Activated CD8-positive, alpha-beta T cell treated with anti-CD3 and anti-CD28 coated beads, Interleukin-2, amount 10 ng/mL, durations not matched to agents 7 days and 5 days (primary cell): ENCODE measurements at places on chromosomes 12 and 14.

DNA sequence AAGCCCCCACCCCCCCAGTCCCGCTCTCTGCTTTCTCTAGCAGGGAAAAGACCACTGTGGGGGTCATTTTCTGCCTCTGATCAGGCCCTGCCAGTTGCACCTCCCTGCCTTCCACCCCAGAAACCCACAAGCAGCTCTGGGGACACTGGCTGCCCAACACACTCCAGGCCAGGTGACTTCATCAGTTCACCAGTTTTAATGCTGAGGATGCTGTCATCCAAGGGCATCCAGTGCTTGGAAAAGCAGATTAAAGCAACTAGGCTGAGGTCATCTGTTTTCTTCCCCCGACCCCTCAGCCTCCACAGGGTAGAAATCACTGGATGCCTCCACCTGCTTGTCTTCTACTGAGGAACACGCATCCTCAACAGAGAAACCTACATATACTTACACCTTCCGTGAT is 282.4 kb downstream of the DPF3 start:
- peak; percentile 12 for DNase-seq

DNA sequence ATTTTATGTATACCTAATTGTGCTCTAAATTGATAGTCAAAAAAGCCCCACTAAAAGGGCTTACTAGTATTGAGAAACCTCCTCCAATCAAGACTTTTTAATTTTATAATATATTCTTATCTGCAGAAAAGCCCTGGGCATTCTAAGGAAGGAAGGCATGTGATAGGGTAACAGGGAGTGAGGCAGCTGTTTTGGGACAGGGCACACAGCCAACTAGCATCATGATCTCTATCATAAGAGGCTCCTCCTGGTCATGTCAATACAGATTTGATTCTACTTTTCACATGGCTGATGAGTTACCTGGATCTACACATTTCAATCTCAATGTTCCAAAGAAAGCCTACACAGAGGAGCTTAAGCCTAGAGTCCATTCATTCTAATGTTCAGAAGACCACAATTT is 9.1 kb downstream of the ADAM20 start:
- no peak for DNase-seq

DNA sequence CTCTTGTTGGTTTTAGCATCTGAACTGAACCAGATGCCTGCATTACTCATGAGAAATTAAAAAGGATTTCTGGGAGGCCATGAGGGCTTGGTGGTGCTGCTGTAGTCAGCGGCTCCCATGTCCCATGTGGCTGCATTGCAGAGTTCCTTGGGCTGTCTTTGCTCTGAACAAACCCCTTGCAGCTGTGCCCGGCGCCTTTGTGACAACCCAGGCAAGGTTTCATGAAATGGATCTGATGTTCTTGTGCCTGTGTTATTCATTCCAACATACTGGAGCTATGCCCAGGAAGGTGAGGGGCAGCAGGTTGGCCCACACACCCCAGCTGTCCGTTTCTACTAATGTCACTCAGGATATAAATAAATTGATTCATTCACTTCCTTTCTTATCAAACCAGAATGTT is 40.8 kb downstream of the TGFB3 start:
- DNase-seq, result no peak

DNA sequence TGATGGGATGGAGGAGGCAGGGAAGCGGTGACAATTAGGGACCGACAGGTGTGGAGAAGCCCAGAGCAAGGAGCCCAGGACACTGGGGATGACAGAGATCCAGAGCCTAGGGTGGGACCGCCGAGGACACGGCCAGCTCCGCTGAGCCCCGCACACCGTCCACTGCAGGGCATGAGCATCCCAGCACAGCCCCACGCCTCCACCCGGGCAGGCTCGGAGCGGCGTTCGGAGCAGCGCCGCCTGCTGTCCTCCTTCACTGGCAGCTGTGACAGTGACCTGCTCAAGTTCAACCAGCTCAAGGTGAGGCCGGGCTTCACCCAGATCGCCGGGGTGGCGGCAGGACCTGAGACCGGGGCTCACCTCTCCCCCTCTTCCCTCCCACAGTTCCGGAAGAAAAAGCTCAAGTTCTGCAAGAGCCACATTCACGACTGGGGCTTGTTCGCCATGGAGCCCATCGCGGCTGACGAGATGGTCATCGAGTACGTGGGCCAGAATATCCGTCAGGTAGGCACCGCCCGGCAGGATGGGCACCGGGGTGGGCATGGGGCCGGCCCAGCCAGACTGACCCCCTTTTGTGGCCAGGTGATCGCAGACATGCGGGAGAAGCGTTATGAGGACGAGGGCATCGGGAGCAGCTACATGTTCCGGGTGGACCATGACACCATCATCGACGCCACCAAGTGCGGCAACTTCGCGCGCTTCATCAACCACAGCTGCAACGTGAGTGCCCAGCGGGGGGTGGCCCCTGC is 23.7 kb downstream of the SETD1B start:
- no peak for DNase-seq

- no peak for DNase-seq
Measured at GRCh38 chr12:2895051-2895451, 4.4 kb downstream of the TULP3 start.

DNA sequence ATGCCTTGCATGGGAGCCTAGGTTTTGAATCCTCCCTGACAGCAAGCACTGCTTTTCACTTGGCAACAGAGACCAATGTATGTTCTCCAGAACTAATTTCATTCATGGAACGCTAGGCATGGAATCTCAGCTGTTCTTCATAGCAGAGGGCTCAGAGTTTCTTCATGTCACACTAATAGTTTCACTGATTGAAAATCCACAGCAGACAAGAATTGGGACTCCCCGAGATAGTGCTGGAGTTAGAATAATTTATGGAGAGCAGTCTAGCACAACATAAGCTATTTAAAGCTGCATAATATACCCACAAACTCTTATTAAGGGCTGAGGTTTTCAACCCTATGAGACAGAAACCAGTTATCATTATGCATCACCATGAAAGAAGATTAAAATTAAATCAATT is 342.5 kb downstream of the TMEM132D start:
- no peak for DNase-seq

DNA sequence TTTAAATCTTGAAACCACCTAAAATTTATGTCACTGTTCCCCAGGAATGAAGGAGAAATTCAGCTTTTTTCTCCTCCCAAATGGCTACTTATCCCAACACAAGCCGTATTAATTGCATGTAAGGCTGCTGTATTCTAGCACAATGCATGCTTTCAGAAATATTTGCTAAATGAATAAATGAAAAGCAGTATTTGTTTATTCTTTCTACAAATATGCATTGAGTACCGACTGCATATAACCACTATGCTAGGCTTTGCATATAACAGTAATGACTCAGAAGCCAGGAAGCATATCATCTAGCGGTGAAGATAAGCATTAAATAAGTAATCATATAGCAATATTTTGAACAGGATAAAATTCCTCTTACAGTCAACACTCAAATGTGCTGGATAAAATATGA is 5.7 kb upstream of the LRR1 start:
- no peak for DNase-seq

DNA sequence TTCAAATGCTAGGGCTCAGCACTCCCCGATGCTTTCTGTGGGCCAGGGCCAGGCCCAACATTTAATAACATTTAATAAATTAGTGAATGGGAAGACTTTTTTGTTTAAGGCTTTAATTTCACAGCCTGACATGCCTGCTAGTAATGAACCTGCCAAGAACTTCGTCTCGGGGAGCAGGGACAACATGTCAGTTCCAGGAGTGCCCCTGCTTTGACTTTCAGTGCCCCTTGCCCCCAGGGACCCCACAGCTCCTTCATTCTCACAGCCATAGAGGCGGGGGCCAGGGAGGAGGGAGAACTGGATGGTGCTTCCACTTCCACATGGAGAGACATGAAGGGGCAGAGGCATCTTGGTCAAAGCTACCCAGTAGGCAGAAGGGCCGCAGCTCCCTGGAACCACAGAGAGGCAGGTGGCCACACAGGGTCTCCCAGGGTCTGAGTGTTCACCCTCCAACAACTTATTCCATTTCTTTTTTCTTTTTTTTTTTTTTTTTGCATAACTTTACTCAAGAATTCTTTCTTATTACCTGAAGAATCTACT is 66.0 kb upstream of the DDX11 start:
- DNase-seq, result no peak

DNA sequence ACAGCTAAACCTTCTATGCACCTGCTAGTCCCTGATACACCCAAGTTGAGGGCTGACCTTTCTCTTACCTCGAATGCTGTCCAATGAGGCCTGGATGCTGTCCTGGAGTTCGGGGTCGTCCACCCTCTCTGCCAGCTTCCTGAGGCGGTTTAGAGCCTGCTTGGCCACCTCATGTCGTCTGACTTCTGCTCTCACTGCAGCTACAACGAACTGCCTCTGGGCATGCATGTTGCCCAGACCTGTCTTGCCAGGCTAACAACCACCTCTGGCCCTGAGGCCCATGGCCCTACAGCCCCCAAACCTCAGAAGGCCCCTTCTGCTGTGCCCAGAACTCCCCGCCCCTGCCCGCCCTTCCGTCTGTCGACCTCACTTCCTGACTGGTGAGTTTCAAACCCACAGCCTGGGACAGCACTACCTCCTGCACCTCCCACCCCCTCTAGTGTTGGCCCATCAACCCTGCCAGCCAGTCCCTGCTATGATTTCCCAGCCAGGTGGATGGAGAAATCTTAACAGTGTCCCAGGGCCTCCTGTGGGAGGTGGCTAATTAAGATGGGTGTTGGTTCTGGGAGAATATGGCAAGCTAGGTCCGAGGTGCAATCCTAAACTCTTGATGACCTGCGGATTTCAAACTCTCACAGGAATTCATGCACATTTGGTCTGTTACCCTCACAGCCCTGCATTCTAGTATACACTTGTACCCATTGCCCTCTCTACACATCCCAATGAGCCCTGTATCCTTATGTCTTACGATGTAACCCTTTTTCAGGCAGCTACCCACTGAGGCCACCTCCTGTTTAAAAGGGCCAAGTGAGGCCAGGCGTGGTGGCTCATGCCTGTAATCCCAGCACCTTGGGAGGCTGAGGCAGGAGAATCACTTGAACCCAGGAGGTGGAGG is 2.7 kb upstream of the TSPAN31 start:
- peak; percentile 93 for DNase-seq

DNA sequence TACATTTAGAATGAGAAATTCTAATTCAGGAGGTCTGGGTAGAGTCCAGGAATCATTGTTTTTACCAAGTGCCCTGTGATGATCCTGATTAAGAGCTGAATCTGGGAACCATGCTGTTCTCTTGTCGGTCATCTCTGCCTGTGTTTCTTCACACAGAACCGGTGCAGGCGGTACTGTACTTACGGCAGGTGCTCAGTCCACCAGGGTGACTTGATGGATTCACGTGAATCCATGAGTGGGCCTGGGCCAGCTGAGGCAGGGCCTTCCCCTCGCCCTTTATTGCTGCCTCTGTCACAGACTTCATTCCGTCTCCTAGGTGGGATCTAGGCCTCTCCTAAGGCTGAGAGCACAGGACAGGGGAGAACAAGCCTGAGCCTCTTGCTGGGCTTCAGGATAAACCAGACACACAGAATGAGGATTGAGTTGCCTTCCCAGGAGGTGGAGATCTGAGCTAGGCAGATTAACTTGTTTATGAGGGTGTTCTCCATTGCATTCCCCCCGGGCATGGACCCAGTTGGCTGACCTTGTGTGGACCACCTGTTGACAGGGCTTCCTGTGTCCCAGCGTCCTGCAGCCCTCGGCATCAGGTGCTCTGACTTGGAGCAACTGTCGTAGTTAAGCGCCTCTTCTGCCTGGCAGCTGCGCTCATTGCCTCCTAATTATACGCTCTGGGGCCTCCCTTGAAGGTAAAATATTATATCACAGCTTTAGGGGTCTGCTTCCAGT is 42.1 kb downstream of the B4GALNT3 start:
- DNase-seq, result no peak

GRCh38 chr14:65419593-65420252 is 7.2 kb downstream of the FUT8 start:
- no peak for DNase-seq

DNA sequence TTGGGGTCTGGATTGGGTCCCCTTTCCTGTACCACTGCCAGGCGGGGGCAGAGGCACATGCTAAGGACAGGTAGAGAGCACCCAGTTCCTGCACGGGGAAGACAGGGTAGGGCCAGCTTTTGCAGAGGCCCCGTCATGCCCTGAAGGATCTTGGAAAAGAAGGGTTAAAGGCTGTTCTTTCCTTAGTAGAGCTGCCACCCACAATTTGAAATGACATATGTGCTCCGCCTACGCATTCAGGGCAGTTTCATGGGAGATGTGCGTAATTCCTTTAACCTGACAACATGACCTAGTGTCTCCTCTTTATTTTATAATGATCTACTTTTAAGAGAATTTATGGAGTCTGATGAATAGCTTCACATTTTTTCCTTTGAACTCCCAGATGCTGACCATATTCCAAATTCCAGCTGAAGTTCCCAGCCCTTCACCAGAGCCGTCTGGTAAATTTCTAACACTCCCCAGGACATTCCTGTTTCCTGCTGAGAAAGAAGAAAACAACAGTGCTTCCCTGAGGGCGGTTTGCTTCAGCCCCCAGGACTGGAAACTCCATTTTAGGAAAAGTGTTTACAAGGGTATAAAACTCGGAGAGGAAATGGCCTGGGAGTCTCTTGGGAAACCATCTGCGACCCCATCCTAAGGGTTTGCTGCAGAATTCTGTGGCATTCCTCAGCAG is 58.9 kb upstream of the PLEKHG3 start:
- DNase-seq, result no peak

- DNase-seq, result peak; percentile 68
Measured at GRCh38 chr12:51972849-51973273, 21.4 kb downstream of the ACVR1B start.
